ENCODE measurements at places on chromosomes 1 and 21.

DNA sequence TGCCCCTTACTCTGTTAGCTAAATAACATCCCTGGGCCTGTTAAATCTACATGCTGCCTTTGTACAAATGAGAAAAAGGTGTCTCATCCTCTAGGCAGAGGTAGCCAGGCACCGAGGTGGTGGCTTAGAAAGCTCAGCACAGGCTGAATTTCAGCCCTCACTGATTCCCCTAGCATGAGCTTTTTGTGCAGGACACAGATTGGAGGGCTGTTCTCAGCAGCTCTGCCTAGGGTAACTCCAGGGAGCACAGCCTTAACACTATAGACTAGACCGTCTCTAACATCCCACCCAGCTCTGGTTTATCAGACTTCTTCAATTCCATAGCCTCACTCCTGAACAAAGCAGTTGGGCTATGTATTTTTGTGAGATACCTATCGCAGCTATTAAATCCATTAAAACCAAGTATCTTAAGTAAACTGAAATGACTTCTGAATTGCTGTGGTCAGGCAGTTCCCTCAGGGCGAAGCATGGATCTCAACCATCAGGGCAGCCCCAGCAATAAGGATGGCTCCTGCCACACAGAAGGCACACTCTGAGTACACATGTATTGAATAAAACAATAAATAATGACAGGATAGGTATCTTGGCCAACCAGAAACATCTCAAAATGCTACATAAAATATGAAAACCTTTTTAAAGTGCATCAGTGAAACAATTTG lies 14.8 kb downstream of the S100A6 start:
- peak; percentile 14 for DNase-seq

- no peak for DNase-seq
Observed at GRCh38 chr1:244256086-244256676, 195.5 kb downstream of the ADSS2 start.

- no peak for DNase-seq
Observed at GRCh38 chr1:221161571-221162041, 282.4 kb downstream of the HLX start.

GRCh38 chr21:15408089-15408488 lies 321.7 kb upstream of the USP25 start:
- no peak for DNase-seq

DNA sequence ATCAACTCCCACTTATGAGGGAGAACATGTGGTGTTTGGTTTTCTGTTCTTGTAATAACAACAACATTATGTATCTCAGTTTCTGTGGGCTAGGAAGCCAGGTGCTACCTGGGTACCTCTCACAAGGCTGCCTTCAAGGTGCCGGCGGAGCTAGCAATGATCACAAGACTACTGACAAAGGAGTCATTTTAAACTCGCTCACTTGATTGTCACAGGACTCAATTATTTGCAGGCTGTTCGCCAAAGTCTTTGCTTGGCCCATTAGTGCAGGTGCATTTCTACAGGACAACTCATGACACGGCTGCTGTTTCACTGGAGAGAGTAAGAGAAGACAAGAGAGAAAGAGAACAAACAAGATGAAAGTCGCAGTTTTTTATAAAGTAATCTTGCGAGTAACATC lies 1237.4 kb upstream of the TMPRSS15 start:
- no peak for DNase-seq

DNA sequence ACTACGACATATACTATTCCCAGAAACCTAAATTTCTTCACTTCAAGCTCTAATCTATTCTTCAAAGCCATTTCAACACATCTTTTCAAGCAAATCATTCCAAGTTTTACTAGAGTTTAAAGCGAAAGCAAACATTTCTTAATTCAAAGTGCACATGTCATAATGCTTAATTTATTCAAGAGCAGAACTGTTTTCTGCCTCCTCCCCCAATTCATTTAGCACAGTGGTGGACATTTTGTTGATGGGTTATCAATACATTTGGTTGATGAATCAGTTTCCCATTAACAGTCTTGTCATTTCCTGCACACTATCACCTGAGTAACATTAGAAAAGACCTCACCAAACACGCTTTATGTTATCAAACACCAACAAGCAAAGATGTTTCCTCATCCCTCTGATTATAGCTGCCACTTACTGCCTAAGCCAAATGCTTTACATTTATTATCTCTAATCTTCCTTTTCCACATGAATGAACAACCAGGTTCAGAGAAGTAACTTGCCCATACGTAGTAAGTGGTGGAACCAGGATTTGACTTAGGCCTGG lies 2.0 kb downstream of the SRSF4 start:
- no peak for DNase-seq

DNA sequence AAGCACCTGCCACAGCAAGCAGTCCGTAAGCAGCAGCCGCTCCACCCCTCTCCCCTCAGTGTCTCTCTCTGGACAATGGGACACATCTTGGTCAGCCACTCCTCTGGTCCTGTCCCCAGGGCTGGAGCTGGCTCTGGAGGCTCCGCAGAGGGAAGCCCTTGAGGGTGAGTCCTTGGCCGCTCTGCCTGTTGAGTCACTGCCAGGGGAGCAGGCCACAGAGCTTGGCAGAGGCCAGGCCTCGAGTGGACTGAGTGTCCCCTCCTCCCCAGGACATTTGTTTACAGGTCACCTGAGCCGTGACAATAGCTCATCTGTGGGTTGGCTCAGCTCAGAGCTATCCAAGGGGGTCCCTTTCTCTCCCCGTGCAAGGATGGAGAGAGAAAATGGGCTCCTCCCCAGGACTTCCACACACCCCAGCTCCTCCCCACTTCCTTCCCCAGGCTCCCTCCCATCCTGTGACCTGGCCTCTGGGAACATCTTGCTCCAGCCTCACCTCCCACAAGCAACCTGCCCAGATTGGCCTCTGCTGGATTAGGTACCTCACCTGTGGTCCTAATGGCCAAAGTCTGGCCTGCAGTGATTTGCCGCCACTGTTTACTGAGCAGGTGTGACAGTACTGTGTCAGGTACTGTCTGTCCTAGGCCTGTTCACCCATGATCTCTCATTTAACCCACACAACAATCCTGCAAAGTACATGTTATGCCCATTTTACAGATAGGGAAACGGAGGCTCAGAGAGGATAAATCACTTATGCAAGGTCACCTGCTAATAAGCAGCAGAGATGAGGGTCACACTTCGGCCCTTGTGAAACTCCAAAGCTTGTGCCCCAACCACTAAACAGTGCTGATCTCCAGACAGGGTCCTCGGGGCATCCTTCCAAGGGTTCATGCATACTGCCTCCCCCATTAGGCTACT lies 4.8 kb downstream of the FAM131C start:
- DNase-seq = no peak

GRCh38 chr1:240337781-240338180 lies 246.1 kb downstream of the FMN2 start:
- no peak for DNase-seq

GRCh38 chr1:18631496-18632217 lies 1.0 kb downstream of the PAX7 start:
- DNase-seq = no peak

GRCh38 chr1:48677306-48678287 lies 99.1 kb downstream of the BEND5 start:
- peak; percentile 70 for DNase-seq

GRCh38 chr1:179228783-179229213 lies 679 bp downstream of the ABL2 start:
- DNase-seq = peak; percentile 61

DNA sequence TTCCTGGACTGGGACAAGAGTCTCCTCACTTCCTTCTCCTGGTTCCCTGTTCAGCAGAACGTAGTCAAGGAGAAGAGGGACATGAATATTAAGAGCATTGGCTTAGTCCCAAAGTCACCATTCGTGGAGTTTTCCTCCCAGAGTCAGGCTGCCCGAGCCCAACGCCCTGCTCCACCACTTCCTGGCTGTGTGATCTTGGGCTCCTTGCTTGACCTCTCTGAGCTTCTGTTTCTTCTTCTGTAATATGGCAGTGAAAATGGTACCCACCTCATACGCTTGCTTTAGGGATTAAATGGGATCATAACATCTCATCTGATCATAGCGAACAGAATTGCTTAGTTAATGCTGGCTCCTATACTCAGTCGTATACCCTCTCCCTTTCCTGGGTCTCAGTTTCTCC lies 12.0 kb upstream of the CASZ1 start:
- DNase-seq = no peak

DNA sequence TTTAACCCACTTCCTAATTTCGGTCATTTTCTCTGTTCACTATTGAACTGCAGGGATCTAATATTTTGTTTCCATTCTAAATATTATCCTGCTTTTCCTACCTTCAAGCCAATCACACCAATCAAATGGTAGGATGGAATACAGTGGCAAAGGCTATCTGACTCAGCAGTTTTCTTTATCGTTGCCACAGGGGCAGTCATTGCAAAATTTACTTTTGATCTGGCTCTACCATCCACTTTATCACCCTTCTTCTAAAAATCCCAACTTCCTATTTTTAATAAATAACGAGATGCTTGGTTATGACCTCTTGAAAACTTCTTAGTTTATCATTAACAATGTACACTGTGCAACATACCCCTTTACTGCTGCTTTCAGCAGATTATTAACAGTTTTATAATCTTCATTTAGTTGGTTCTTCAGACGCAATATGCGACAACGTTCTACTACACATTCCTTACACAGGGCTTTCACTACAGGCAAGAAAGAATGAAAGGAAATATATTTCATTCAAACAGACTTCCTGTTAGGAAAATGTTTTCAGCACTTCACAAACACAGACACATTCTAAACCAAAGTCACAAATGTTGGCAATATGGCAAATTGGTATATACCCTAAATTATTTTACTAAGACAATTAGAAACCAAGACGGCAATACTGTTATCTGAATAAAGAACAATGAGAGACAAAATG lies 52.3 kb upstream of the RAP1GAP start:
- no peak for DNase-seq

DNA sequence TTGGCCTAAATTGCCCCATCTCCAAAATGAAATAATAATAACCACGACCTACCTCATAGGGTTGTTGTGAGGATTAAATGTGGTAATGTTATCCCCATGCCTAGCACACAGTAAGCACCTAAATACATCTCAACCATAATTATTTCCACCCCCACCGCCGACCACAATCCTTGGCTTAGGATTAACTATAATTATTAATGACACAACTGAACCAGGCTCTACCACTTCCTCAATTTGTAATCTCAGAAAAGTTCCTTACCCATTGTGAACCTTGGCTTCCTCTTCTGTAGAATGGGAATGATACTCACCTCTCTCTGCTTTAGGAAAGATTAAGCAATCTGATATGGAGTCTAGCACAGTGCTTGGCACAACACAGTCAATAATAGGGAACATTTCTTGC lies 44.3 kb upstream of the TACSTD2 start:
- DNase-seq = no peak

- no peak for DNase-seq
Observed at GRCh38 chr1:232986527-232986922, 36.1 kb downstream of the NTPCR start.

DNA sequence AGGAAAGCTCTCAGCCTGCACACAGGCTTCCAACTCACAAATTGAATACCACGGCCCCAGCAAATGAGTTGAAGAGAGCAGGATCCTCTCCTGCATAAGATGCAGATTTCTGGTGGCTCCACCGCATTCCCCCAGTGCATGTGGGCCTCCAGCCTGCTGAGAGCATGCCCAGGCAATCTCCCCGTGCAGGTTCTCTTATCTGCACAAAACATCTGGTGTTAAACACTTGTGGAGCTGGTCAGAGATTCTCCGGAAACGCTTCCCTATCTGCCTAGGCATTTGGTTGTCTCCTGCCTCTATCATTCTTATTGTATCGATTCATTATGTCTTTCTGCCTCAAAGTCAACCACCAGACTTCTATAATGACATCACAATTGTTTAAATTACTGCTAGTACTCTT lies 1349.0 kb upstream of the B3GALT2 start:
- no peak for DNase-seq

DNA sequence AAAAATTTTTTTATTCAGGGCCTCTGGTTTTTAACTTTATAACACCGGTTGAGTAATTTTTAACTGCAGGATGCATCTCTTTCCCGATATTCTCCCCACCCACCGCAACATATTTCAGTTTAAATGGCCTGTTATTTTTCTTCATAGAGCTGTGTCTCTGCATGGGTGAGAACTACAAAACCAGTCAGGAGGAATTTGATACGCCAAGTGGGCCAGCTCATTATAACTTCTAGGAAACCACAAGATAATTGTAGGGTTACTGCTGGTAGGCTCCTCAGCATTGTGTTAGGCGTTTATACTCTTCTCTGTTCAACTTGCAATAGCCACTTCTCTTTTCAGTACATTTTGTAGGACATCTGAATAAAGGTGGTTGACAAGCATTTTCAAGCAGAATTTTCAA lies 169.7 kb downstream of the PBX1 start:
- no peak for DNase-seq

All from stimulated activated CD8-positive, alpha-beta memory T cell treated with anti-CD3 and anti-CD28 coated beads, Interleukin-4, amount 100 ng/mL, for 48 hours (primary cell).